GM20000 (cell line): ENCODE measurements at places on chromosomes 1 and 21.

DNA sequence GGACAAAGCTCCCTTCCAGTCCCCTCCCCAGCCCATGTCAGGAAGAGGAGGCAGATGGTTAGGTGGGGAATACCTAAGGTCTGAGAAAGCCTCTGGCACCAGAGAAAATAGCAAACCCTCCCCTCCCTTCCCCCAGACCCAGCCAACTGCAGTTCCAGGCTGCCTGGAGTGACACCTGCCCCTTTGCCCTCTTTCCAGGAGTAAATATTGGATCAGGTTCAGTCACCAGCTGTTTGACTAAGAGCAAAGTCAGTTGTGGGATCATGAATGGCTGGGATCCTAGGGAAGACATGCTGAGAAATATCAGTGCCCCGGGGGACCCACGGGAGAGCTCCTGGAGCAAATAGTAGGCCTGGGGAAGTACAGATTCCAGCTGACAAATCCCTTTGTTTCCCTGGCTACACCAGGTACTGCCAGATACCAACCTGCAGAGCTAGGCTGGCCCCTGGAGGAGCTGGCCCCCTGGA is 12.2 kb upstream of the CDK18 start:
- no peak for DNase-seq

- peak; percentile 95 for DNase-seq
Measured at GRCh38 chr1:112706505-112707220, at the start of gene RHOC. Gene RHOC, minus strand, starts transcription at chr1:112707127. Its CDS starts 3,328 bp downstream, at chr1:112703799.

DNA sequence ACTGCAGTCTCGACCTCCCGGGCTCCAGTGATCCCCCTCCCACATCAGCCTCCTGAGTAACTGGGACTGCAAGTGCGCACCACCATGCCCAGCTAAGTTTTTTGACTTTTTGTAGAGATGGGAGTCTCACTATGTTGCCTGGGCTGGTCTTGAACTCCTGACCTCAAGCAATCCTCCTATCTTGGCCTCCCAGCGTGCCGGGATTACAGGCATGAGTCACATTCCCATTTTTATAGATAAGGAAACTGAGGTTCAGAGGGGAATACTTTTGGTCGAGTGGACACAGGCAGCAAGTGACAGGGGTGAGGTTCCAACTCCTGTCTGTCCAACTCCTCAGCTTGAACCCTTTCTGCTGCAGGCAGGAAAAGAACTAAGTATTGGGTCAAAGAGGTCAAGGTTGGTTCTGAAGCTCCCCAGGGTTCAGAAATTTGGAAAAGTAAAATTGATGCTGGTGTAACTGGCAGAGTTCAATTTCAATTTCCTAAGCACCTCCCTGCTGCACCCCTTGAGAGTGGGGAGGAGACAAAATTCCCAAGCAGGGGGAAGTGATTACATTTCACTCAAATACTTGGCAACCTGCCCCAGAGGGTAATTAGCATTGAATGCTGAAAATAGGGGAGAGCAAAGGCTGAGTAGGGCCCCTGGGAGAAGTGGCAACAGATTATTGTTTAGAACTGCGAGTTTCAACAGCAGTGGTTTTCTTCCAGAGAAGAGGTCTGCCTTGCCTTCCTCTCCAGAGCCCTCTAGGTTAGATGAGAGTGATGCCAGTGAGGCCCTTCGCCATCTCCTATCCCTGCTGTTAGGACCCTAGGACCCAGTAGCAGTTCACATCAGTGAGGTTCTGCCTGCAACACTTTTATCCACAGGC is 17.5 kb upstream of the ALPL start:
- no peak for DNase-seq

DNA sequence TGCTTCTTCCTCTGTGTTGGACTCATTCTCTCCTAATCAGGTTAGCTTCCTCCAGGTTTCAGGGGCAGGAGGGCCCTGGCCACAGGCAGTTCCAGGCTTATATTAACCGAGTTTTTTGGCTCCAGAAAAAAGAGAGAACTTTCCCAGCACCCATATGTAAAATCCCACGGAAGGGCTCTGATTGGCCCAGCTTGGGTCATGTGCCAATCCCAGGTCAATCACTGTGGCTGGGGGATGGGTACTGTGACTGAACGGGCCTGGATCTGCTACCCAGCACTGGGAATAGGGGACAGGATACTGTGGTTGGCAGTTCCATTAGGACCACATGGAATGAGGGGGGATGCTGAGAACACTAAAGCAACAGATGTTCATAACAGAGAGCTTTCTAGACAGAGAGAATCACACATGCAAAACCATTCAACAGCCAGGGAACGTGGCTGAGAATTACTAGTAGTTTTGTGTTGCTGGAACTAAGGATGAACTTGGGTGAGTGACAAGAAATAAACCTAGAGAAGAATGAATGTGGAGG is 51.1 kb upstream of the NEK2 start:
- DNase-seq: no peak

DNA sequence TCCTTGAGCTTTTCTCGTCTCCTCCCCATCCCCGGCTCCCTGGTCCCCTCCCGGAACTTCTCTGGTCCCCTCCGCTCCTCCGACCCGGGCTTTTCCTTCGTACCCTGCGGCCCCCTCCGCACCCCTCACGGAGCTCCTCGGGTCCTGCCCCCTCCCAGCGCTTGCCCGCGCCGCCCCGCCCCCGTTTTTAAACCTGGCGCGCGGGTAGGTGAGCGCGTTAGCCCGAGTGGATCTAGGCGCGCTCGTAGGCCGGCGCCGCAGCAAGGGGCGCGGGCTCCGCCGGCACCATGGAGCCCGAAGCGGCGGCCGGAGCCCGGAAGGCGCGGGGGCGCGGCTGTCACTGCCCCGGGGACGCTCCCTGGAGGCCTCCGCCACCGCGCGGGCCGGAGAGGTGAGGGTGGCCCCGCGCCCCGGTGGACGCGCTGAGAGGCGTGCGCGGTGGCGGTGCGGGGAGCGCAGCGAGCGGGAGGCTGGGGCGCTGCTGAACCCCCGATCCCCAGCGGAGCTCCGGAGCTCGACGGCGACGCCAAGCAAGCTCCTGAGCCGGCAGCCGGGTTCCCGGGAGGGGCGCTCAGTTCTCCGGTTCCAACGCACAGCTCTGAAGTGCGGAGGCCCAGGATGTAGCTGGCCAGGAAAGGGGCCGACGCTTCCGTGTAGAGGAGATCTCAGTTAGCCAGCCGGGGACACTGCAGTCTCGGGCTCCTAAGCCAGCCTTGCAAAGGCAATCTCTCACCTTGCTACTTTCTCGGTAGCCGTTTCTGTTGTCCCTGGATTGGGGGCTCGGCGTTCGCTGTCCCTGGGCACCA is at the start of gene RIPPLY3:
RIPPLY3 (plus strand) TSS at position 217 of the 806 bp plus-strand sequence; CDS start at position 288, 71 bp downstream.
- peak; percentile 65 for DNase-seq

DNA sequence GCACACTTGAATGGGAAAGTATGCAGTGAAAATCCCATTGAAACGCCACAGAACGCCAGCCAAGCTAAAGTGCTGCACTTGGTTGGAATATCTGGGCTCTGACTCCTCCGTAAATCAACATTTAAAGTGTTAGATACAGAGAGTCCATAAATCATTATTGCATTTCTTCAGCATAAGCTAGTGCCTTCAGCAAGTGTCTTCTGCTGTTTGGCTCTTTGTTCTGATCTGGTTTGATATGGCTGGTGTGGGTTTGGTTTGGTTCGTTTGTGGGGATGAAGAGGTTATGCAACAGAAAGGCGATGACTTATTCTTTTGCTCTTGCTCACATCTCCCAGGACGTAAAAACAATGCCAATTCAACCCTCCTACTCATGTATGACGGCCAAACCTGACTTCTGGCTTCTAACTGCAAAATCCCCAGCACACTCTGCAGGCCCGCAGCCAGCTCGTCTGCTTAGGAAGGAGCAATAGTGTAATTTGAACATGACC is 121.8 kb upstream of the ERG start:
- no peak for DNase-seq

DNA sequence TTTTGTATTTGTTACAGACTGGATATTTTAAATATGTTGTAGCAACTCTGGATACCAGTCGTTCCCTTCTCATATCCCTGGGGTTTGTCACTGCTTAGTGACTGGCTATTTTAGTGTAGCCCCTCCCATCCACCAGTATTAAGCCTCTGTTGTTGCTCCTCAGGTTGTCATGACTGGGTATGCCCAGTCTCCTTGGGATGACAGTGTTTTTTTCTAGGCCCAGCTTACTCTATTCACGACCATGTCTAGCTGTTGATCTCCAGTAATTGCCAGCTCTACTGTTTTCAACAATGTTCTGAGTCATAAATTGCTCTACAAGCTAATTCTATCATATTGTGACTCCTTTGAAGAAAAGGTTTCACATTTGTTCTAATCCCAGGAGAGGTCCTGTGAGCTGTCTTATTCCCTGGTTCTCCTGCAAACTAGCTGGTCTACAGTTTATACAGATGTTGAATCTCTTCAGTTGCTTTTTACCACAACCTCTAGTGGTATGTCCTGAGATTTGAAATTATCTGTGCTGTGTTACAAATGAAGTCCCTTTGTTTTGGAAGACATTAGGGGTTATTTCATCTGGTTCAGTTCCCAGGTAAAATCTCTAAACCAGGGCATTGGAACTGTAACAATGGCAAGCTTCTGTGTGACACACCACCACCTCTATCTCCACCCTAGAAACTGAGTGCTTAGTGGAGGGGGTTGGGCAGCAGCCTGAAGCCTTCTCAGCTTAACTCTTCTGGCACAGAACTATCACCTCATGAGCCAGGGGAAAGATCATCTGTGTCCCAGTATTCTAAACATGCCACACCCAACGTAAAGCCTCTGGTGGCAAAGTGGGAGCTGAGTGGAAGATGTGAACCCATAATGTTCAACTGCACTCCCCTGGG is 124.6 kb downstream of the TRIM33 start:
- DNase-seq: no peak

GRCh38 chr21:32426066-32426465 is 13.6 kb downstream of the EVA1C start:
- no peak for DNase-seq

DNA sequence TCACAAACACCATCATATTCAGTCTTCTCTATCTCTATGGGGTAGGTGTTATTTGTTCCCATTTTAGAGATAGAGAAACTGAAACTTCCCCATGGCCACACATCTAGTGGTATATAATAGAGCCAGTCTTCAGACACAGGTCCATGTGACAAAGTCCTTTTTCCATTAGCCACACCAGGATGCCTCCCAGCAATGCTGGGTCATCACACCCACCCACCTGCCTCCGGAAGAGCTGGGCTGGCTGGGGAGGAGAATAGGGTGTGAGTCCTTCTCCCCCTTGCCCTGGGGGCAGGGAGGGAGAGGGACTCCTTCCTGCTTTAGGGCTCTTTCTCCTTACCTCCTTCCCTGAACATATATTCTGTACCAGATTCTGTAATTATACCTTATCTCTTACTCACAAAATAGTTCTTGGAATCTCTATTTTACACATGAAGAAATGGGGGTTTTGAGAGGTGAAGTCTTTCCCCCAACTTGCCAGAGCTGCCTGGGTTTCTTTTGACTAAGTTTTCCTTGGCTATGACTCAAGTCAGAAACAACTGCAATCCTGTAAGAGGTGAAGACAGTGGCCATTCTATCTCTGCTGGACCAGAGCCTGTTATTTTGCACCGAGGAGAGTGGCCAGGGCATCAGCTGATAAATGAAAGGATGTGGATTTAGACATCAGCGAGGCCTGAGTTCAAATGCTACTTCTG is 30.0 kb downstream of the SOX13 start:
- no peak for DNase-seq

- peak; percentile 11 for DNase-seq
Measured at GRCh38 chr1:118982821-118983557, 5.2 kb downstream of the TBX15 start.

- DNase-seq: no peak
Measured at GRCh38 chr21:38922474-38923235, 116.9 kb downstream of the ETS2 start.

DNA sequence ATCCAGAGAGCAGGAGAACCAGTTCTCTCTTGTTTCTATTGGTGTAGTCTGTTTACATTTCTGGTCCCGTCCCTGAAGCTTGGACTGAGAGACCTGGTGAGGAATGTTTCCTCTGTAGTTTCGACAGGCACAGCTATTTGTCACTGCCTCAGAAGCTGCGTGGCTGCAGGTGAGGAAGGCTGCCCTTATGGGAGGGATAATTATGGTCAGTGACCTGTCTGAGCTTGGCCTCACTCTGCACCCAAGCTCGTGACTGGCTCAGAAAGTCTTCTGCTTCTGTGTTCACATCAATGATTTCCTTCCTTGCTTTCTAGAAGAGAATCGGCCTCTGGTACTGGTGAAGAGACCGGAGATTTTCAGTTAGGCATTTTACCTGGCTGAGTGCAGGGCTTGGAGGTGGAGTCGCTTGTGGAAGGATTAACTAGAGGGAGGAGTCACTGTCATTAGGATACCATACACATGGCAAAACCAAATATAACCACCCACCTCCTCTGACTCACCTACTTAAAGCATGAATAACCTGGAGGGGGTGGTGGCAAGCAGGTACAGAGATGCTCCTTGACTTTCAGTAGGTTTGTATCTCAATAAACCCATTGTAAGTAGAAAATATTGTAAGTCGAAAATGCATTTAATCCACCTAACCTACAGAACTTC is 19.9 kb upstream of the WDR26 start:
- DNase-seq: no peak

DNA sequence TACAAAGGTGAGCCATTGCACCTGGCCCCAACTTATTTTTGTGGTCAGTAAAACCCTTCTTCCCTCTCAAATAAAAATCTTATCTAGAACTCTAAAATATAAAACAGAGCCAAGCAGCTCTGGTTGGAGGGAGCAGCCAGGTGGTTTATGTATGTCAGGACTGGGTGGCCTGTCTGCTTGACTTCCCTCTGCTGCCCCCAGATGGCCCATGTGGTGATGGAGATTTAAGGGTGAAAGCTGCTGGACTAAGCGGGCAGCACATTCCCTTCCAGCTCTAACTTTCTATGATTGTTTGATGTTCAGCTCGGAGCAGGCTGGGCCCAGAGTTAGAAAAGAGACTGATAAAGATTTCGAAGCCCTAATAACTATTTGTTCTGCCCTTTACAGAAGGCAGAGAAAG is 11.9 kb upstream of the PAQR6 start:
- DNase-seq: no peak

DNA sequence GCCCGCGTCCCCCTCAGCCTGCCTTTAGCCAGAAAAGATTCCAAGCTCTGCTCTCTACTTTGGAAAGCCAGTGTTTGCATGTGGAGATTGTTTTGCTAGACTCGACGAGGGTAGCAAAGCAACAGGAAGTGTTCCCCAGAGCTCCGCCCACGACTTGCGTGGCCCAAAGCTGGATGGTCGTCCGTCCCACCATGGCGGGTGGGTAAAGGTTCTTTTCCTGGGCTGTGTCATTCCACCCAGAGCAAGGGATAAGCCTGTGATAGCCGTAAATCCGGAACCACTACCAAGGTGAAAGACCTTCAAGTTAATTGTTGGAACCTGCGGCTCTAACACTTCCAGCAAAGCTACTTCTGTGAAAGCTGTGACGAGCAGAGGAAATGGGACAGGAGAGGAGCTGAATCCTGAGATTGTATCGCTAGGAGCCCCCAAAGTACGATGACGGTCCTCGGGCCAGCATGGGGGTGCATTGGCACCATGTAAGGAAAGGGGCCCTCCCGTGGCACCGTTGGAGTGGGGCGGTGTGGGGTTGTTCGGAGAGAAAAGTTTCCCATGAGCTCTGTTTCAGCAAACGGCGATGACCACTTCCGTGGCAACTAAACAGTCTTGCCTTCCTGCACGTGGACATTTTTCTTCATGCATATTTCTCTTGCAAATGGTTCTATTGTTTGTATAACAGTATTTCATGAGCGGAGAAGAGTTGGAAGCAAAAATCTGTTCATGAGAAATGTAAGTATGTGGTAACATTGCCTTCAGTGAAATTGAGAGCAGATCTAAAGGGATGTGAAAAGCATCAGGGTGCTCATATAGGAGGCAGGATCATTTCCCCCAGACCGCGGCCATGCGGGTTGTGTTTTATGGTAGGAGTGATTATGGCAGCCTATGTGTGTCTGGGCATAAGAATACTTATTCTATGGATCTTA is 8.4 kb downstream of the MX2 start:
- DNase-seq: peak; percentile 64

- DNase-seq: no peak
Measured at GRCh38 chr1:29222686-29223085, 8.0 kb downstream of the MECR start.
